ENCODE measurements at places on chromosomes 7 and 10.
A peak's percentile ranks its signal among the peaks of the same experiment; 100 is the strongest.

- no peak for DNase-seq
Measured at GRCh38 chr10:78768041-78768835, 300.5 kb upstream of the ZMIZ1 start.

GRCh38 chr7:157482517-157483087, 145.8 kb downstream of the DNAJB6 start:
- DNase-seq = peak; percentile 2

DNA sequence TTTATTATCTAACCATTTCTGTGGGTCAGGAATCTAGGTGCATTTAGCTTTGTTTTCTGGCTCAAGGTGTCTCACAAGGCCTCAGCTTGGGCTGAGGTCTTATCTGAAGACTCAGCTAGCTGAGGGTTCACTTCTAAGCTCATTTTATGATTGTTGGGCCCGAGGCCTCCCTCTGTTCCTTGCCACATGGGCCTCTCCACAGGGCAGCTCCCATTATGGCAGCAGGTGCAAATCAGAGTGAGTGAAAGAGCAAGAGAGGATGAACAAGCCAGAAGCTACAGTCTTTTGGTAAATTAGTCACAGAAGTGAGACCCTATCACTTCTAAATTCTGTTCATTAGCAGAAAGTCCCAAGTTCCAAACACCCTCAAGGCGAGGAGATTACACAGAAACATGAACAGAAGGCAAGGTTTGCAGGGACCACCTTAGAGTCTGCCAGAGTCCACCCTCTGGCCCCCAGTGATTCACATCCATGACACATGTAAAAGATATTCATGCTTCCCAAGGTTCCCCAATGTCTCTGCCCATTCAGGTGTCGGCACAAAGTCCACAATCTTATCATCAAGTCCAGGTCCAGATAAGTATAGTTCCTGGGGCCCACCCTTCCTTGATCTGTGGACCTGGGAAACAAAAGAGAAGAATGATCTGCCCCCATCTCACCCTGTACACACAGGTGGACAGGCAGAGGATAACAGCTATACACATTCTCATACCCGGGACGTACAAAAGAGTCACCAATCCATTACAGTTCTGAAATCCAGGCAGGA, 23.7 kb downstream of the FIGNL1 start:
- DNase-seq = no peak

- DNase-seq = no peak
Measured at GRCh38 chr7:29780346-29780745, 26.0 kb upstream of the WIPF3 start.

GRCh38 chr7:27947586-27948278, 207.8 kb downstream of the TAX1BP1 start:
- no peak for DNase-seq

DNA sequence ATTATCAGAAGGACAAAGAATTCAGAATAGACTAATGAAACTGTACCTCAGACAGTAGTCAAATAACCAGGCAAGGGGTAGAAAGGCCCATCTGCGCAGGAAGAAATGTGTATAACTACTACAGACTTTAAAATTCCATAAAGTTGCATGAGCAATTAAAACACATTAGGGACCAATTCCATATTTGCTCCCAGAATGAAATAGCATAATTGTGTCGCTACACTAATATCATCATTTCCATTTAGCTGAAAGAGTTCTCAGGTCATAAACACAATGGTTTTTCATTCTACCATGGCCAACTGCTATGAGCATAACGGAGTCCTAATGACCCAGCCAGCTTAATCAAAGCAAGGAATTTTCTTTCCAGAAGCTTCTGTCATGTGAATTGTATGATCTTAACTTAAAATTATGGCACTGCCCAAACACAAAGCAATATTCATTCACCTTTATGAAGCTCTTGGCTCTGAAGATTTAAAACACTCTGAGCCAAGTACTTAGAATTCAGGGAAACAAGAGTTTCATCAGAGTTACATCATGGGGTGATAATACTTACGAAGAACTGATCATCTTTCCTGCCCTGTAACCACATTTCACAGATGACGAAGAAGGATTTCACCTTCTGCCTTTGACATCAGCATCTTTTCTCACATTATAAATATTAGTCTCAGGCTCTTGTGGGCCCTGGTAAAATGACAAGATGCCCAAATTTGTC, 98.1 kb upstream of the DOCK1 start:
- DNase-seq = no peak

DNA sequence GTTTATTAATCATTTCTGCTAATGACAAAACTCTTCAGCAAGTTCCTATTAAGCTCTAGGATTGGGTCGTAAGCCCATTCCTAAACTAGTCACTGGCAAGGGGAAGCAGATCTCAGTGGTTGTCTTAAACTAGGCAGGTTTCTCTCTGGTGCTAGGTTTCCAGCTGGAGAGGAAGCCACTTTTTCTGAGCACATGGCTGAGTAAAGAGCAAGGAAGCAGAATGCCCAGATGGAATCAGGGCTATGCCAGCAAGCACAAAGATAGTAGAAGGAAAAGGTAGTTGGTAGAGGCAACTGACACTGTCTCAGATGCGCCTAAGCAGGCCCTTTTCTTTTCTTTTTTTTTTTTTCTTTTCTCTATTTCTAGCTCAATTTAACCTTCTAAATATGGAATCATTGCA, 224.9 kb downstream of the EXOC4 start:
- DNase-seq = no peak

GRCh38 chr10:115818012-115818411, 455.0 kb downstream of the GFRA1 start:
- DNase-seq = no peak

DNA sequence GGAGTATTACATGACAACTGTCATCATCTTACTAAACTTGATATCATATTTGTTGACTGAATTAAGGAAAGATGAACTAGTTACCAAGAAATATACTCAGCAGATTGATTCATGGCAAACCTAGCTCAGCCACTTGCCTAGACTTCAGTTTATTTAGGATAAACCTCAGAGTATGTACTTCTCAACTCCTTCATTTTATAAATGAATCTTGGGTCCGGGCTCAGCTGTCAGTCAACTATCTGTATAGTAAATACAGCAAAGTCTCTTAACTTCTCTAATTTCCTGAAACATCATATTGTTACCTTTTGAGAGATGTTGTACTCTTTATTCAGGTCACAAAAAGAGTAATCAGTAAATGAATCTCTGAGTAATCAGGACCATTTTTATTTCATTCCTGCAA, 211.0 kb upstream of the KLF14 start:
- no peak for DNase-seq

DNA sequence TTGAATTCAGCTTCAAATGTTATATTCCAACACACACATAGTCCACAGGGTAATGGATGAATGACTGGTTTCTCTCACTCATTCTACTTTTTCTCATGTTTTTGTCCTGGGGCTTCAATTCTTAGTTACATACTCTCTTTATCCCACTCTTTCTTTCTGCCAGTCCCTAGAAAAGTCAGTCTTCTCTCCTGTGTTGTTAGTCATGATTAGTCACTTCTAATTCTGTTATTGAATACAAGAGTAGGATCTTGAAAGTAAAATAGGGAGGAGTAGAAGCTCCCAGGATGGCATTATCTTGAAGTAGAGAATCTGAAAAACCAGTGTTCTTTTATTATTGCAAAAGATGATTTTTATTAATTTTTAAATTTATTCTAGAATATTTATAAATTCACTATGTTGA, 45.5 kb upstream of the CALCR start:
- no peak for DNase-seq

DNA sequence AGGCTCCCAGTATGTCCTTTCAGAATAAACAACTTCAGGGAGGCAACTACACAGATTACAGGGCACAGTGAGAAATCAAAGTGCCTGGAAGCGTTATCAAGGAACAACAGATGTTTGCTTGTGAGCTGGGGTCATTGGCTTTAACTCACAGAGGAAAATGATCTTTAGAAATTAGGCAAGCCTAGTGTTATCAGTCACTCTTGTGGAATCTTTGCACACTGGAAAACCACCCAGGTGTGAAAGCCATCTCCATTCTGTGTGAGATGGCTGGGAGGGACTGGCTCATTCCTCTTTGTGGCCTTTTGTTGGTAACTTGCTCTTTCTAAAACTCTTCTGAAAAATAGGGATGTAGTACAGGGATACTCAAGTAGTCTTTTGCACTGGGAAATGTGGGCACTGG, 716.0 kb downstream of the XPNPEP1 start:
- no peak for DNase-seq

- DNase-seq = peak; percentile 26
Measured at GRCh38 chr7:17301471-17302456, 3.3 kb downstream of the AHR start.

DNA sequence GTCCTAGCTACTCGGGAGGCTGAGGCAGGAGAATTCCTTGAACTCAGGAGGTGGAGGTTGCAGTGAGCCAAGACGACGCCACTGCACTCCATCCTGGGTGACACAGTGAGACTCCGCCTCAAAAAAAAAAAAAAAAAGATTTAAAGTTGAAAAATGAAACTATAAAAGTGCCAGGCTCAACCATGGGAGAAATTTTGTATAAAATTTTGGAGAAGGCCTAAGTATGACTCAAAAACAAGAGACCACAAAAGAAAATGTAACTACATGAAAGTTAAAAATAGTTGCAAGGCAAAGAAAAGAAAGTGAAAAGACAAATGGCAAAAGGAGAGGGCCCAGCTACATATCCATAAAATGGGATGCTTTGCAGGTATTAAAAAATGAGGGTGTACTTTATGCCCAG, 104.1 kb downstream of the ARHGAP22 start:
- no peak for DNase-seq

GRCh38 chr10:6213257-6213905, 10.6 kb downstream of the PFKFB3 start:
- DNase-seq = no peak

DNA sequence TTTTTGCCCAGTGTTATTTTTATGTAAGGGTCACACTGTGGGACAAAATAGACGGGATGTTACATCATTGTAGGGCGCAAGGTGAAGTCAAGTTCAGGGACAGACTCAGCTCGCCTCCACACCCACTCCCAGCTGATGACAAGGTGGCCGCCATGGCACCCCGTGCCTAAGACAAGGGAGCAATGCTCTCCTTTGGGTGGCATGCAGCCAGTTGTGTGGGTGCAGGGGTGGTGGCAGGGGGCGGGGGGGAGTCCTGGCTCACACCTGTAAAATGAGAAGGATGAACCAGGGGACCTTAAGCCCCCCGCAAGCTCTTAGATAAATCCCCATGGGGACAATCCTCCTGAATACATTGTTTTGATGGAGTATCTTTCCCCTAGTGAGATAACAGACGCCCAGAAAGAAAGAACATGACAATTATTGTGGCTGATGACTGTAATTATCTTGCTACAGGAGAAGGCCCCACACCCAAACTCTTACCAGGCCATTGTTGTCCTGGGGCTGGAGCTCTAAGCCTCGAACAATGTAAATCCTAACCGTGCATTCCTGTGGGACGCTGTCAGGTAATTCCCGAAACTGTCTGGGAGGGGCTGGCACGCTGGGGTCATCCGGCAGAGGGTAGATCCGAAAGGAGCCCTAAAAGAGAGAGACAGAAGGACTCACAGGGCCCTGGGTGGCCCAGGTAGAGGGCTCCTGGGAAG, 148.7 kb downstream of the MYOF start:
- no peak for DNase-seq

- no peak for DNase-seq
Measured at GRCh38 chr7:151129960-151130591, 37.4 kb downstream of the GBX1 start.

- no peak for DNase-seq
Measured at GRCh38 chr10:28963539-28964221, 286.4 kb downstream of the BAMBI start.

GRCh38 chr7:26514633-26515032, 223.0 kb downstream of the SNX10 start:
- DNase-seq = no peak

- no peak for DNase-seq
Measured at GRCh38 chr10:79184145-79184625, 115.4 kb downstream of the ZMIZ1 start.

DNA sequence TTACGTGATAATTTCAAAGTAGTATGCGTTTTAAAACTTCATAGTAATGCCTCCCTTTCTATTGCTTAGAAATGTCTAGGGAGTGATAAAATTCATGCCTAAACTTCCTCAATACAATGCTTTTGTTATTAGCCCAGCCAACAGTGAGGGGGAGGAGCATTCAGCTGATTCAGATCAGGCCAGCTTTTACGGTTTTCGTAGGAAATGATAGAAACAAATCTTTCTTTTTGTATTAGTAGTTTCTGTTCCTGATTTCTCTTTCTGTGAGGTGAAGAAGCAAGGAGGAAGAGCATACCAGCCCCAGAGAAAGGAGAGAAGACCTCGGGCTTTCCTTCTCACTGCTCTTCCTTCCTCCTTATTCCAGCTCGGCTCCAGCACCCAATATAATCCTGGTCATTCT, 35.2 kb upstream of the ITPRID1 start:
- no peak for DNase-seq

DNA sequence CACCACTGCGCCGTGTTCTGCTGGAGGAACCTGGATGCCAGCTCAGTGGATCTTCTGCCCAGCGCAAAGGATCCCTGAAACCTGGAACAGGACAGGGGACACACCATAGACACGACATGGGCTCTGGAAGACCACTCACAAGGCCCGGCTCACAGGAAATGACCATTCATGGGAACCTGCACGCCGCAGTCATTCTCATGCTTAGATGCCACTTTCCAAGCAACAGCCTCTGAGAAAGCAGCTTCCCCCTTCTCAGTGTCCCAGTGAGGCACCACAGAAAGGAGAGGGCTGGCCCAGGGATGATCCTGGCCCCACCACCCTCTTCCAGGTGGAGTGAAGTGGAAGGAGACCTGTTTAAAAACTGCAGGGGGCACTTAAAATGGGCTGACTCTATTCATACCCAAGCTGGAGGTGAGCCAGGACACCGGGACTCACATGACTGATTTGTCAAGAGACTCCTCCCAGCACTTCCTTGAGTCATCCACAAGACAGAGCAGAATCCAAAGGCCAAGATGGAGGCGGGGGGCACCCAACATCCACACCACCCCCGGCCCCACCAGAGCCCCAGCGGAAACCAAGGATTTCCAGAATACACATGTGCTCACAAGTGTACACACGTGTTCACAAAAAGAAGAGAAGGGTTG, 11.2 kb downstream of the CTBP2 start:
- no peak for DNase-seq

GRCh38 chr7:119594956-119595355, 678.0 kb upstream of the KCND2 start:
- DNase-seq = no peak

- DNase-seq = no peak
Measured at GRCh38 chr10:90929179-90929578, 8.3 kb upstream of the ANKRD1 start.

- no peak for DNase-seq
Measured at GRCh38 chr10:75143353-75143752, 31.9 kb downstream of the SAMD8 start.

- DNase-seq = peak; percentile 40
Measured at GRCh38 chr10:110009736-110010475, 2.1 kb downstream of the ADD3 start.

- no peak for DNase-seq
Measured at GRCh38 chr7:82542665-82543064, 99.1 kb upstream of the CACNA2D1 start.

GRCh38 chr10:77381750-77382149, 255.9 kb downstream of the KCNMA1 start:
- no peak for DNase-seq

DNA sequence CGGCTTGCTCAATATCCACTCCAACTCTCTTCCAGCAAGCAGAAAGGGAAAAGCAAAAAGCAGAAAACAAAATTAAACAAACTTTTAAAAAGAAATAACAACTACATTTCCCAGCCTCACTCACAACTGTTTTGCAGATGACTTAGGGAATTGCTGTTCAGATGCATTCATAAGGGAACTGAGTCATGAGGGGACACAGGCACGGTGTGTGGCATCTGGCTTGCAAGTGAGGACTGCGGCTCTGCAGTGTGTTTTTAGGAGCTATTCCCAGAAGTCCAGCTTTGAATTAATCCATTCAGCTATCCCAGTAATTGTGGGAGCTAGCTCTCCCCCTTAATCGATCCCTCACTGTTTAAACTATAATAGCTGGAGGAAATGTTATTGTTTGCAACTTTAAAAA, 30.3 kb downstream of the PTN start:
- no peak for DNase-seq
